ENCODE measurements at places on chromosomes 2 and 18.

GRCh38 chr2:177225965-177226360, 13.4 kb downstream of the HNRNPA3 start:
- DNase-seq: no peak

- DNase-seq: peak; percentile 87
Measured at GRCh38 chr2:109435901-109436598, 177.7 kb downstream of the SEPTIN10 start.

- no peak for DNase-seq
Measured at GRCh38 chr2:169047256-169048250, 16.4 kb upstream of the ABCB11 start.

GRCh38 chr2:20506201-20506685, 59.4 kb downstream of the RHOB start:
- no peak for DNase-seq

- DNase-seq: no peak
Measured at GRCh38 chr2:208627916-208628315, 221.3 kb downstream of the PTH2R start.

DNA sequence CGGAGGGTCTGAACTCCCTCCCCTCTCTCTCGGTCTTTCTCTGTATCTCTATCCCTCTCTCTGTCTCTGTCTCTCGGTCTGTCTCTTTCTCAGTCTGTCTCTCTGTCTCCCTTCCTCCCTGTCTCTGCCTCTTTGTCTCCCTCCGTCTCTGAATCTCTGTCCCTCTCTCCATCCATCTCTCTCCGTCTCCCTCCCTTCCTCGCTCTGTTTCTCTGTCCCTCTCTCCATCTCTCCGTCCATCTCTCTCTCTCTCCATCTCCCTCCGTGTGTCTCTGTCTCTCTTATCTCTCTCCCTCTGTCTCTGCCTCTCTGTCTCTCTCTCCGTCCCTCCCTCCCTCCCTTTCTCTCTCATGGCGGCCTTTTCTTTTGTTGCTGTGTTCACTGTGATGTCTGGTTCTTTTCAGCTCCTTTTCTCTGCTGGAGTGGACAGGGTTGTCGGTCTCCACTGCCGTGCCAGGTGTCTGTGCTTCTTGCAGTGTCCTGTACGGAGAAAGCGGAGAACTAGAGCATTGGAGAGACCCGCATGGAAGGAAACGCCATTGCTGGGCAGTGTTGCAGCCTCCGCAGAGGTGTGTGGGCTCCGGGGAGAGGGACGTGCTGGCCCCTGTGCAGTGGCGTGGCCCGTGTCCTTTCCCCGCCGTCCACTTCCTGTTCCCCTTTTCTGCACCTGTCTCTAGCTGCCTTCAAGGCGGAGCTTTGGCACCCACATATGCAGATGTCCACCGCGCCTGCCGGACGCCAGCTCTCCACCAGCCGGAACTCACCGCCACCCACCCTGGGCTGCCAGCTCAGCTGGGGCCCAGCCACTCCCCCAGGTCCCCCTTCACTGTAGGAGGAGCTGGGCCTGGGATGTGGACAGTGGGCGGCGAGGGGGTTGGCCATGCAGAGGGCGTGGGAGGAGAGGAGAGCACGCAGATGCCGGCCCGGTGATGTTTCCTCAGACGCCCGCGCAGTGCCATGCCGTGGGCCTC, 113.1 kb downstream of the NFATC1 start:
- DNase-seq: no peak

- no peak for DNase-seq
Measured at GRCh38 chr2:20404950-20405349, 41.9 kb upstream of the RHOB start.

DNA sequence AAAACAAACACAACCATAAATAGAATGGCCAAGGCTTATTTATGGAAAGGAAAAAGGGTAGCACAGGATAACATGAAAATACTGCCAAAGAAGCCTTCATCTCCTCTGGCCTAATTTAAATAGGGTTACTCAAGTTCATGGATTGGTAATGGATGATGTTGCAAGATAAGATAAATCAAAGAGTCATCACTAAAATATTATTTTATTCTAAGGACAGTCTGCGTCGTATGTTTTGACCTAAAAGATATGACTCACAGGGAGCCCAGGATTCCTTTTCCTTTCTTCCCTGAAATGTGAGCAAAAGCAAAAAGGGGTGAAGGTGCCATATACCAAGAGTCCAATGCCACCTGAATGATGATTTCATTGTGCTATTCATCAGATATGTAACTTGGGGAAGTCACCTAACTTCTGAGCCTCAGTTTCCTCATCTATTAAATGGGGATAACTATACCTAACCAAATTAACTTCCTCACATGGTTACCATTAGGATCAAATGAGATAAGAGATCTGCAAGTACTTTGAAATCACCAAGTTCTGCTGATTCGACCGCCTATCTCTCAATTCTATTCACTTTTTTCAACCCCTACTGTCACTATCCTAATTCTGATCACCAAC, 137.7 kb downstream of the THADA start:
- DNase-seq: no peak

DNA sequence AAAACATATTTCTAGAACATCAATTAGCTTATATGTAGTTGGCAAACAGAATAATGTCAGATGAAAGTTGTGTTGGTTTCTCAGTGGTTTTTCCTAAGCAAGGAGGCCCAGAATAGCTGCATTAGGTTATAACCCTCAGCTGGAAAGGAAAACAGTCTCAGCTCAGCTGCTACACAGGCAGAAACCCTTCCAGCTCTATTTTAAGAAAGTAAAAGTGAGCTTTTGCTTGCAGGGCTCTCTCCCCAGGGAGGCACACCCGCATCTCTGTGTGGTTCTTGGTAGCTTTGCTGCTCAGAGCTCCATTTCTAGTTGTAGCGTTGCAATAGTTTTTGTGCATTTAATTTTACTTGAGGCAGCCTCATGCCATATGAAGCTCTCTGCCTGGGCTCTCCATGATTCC, 54.6 kb downstream of the PIKFYVE start:
- DNase-seq: no peak

DNA sequence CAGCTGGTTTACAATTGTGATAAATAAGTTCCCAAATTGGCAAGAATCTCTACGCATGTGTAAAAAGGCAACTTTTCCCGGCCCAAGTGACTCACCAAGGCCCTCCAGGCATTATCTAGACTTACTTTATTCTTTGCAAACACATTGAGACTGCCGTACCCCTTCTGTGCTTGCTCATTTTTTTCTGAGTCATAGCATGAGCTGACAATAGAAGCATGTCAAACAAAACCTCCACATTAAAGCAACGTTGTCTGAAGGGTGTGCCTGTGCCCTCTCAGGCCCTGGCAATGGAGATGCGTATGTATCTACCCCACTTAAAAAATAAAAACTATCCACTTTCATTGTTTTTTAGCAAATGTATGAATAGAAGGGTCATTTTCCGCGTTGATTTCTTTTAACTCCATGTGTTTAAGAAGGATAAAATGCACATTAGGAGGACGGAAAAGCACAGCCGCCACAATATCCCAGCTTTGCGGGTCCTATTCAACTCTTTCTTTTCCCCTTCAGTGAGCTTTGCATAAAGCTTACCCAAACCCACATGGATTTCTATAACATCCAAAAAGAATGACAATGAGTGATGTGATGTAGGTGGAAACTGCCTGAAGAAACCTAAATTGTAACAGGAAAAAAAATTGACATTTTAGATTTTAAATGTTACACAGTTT, 298.2 kb downstream of the CDCA7 start:
- no peak for DNase-seq

DNA sequence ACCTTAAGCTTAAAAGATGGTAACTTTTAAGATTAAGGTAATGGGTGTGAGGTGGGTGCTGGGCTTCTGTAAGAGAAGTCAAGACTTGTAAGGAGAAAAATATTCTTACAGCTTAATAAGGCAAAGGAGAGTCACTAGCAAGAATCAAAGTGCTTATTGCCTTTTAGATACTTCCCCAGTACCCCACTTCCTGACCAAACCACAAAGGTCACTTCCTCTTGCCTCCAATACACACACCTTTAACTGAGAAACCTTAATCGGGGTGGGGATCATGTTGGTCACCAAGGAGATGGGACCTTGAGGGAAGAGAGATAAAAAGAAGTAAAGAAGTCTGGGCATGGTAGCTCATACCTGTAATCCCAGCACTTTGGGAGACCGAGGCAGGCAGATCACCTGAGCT, 10.6 kb upstream of the ATG16L1 start:
- no peak for DNase-seq

GRCh38 chr2:67576991-67577390, 179.9 kb downstream of the ETAA1 start:
- DNase-seq: no peak

- DNase-seq: no peak
Measured at GRCh38 chr18:2030647-2031046, 540.7 kb downstream of the METTL4 start.

GRCh38 chr2:190663839-190664238, 15.0 kb downstream of the NAB1 start:
- DNase-seq: no peak

DNA sequence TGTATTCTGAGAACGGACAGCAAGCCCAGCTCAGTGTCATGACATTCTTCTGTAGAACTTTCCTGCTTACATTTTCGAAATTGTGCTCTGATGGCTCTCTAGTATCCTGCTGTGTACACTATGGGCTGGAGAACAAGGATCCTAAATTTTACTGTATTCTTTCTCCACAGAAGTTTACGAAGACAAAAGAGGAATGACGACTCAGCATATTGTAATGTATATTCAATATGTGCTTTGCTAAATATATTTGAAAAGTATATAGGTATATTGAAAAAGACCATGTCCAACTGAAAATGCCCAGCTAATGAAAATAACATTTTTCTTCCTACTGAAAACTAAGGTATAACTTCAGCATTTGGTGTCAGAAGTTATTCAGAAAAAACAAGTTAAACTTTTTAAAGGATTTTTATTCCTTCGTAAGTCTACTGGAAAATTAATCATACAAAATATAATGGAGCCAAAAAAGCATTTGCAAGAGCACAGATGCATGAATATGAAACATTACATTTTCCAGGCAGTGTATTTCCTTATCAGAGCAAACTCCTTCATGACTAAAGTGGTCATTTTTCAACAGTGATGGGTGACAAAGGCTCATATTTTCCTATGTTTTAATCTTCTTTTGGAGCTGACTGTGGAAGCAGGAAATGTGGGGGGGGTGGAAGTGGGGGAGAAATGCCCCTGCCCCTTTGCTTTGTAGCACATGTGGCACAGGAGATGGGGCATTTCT, 143.8 kb upstream of the THUMPD2 start:
- no peak for DNase-seq

GRCh38 chr2:22904126-22904684, 480.8 kb upstream of the KLHL29 start:
- no peak for DNase-seq

DNA sequence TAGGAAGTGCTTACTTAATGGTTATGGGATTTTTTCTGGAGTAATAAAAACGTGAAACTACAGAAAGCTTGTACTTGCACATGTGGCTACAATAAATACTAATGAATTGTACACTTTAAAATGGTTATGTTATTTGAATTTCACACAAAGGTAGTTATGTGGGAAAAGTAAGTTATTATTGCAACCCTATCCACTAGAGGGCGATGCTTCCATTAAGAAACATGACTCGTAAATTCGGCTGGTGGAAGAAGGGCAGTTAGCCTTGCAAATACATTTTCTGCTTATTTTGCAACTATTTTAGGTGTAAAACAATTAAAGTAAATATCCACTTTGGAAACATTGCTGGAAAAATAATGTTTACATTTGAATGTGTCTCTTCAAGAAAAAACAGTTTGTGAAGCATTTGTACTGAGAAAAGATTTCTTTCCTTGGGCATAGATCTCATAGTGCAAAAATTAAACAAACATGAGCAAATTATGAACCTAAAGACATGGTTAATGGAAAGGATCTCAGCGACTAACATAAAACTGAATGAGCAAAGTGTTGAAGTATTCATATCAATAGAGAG, 68.1 kb upstream of the CSRNP3 start:
- peak; percentile 73 for DNase-seq

DNA sequence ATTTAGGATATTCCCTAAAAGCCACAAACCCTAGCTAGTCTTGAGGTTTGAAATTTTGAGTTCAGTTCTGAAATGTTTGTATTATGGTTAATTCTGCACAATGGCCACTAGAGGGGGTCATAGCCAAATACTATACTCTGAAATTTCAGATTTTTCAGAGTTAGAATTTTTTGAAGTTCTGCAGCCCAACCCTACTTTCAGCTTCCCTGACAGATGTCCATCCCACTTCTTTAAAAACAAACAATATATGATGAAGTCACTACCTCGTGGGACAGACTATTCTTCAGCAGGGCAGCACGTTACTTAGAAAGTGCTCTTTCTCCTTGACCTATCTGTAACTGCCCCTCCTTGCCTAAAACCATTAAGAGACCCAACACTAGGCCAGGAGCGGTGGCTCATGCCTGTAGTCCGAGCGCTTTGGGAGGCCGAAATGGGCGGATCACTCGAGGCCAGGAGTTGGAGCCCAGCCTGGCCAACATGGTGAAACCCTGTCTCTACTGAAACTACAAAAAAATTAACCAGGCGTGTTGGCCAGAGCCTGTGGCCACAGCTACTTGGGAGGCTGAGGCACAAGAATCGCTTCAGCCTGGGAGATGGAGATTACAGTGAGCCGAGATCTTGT, 48.2 kb upstream of the PAPOLG start:
- DNase-seq: peak; percentile 32

GRCh38 chr2:66984864-66985263, 412.3 kb upstream of the ETAA1 start:
- DNase-seq: no peak

All from skin of body (tissue), 3 donors.